ENCODE measurements at places on chromosomes 5 and 9.

DNA sequence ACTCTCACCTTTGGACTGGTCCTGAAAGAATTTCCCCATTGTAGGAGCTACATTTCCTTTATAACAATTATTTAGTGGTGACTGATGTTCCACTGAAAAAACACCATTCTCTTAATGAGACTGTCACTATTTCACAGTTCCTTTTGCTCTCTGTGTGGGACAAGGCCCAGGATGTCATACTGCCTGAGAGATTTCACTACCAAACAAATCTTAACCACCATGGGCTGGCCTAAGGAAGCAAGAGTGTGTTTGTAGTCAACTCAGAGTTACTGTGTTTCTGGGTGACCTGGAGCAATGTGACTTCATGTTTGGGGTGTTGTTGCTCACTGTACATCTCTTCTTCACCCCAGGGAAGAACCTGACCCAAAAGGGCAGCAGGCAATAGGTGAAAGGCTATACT is 50.1 kb upstream of the ZNF608 start:
- DNase-seq: no peak

DNA sequence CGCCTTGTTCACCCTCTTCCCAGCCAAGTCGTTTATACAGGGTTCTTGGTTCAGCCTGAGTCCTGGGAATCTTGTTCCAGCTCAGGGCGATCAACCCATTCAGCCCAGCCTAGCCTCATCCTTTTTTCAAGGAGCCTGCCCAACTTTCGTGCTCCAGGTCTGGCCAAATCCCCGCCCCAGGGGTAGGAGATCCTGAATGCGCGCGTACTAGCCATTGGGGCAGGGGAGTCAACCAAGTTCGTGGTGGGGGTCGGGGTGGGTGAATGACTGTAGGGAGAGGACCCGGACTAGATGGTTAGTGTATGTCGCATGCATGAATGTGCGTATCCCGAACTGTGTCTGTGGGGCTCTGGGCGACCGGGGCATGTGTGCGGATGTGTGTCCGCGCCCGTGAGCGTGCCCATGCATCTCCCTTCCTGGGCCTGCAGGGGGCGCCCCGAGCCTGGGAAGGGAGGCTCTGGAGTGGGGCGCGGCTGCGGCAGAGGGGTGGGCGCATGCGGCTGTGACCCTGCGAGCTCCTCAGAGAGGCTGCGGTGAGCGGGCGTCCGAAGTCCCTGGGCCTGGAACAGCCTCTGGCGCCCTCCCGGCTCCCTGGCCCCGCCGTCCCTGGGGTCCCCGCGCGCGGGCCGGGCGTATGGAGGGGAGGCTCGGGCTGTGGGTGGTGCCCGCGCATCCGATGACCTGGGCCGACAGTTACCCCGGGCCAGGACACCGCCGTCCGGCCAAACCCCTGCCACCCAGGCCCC is 8.7 kb downstream of the CCL21 start:
- peak; percentile 15 for DNase-seq

DNA sequence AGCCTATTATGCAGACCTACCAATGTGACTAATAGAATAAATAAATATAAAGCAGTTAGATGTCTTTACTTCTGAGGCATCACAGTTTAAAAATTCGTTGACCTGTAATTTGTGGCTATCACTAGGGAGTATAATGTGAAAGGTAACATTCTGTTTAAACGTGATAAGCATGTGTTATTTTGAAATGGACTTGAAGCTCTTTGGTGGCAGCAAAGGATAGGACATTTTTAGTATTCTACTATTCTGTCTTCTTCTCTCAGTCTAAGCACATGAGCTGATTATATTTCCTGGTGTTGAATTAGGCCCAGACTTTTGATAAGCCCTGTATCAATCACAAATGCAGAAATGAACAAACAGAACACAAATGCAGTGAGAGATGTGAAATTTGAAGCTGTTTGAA is 974.0 kb upstream of the CDH10 start:
- no peak for DNase-seq

- no peak for DNase-seq
Observed at GRCh38 chr9:92499701-92500100, 17.4 kb upstream of the ASPN start.

DNA sequence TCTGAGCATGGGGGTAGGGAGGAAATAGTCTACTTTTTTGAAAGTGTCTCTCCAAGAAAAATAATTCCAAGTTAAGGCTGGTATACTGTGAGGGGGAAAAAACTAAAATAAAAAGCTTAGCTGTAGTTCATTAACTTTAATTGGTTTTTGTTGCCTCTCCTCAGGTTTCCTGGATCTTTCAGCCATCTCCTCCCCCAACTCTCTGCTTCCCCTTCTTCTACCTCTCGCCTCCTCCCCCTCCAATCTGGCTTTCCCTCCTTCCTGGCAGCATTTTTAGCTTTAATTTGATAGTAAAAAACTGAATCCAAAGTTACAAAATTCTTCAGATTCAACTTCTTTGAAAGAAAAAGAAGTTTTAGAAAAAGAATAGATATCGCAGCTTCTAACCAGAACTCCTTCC is 462.6 kb downstream of the CETN3 start:
- no peak for DNase-seq

DNA sequence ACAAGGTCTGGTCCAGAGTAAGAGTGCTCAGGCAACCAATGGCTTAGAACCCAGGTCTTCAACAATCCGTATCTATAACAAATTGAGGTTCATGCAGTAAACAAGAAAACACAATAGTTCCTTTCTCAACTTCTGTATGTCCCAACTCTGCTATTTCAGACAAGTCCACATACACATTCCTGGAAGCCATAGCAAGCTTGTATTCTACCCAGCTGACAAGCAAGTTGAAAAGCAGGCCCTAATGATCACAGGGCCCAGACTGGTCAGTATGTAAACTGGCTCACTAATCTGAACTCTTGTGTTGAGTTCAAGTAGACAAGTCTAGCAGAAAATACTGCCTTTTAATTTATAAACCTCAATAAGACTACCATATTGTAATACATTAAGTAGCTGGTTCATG is 26.9 kb downstream of the FNIP1 start:
- no peak for DNase-seq

DNA sequence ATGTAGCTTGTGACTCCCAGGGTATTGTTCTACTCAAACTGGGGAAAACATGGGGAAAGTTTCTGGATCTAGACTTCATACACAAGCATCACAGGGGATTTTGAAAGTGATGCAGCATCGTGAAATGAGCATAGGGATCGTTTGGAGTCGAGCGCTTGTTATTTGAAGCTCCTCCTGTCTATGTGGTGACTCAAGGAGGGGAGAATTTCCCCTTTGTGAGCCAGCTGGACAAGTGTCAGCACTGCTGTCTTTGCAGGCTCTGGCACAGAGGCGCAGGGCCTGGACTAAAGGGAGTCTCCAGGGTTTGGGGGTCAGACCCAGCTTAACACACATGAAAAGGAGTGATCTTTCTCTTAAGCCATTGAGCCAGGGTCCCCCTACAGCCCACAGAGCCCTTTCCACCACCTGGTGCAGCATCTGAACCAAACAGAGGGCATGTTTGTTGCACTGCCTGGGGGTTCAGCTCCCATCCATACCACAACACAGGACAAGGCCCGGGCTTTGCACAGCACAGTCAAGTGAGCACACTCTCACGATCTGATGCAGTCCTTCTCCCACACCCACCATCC is 51.0 kb downstream of the IRF1 start:
- DNase-seq: no peak

DNA sequence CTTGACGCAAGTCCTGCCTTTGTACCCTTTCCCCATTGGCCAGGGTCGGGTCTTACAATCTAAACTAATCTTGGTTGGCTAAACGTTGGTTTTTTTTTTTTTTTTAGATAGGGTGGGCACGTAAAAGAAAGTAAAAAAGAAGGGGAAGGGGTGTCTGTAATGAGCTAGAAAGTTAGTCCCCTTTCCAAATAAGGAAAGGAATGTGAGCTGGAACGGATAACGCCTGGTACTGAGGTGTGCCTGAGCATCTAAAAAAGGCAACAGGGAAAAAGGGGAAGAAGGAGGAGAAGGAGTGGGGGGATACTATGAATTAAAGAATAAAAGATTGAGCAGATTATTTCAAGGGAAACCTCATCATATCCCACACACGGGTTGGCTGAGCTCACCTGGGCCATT is 66.2 kb upstream of the IL17B start:
- no peak for DNase-seq

DNA sequence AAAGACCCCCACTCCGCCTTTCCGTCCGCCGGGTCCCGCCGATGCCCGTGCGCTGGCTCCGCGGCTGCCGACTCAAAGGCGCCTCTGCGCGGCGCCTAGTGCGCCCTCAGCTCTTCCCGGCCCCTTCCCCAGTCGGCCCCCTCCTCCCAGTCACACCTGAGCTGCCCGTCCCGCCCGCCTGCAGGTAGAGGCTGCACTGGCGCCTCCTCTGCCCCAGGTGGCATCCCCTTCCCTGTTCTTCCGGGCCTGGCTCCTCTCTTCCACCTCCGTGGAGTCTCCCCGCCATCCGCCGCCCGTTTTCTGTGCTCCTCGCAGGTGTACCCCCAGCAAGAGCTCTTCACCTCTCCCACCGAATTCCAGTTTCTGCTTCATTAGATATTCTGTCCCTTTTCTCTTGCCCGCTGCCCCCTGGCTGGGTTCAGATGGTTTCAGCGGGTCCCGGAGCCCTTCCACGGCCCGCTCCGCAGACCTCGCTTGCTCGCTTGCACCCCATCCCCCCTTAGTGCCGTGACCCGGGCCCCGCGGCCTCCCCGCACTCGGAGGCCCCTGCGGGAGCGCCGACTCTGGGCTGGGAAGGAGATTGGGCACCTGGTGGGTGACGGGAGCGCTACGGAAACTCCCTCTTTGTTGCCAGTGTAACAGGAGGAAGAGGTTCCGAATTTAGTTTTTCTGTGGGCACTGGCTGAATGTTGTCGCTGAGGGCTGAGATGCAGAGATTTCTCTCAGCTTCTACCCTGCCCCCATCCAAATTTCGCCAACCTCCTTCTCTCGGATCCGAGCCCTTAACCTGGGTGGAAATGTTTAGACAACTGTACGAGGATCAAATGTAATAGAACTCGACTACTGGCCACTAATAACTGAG is 809 bp downstream of the SLC44A1 start:
- DNase-seq: no peak

- DNase-seq: no peak
Observed at GRCh38 chr9:17900606-17901005, 321.7 kb downstream of the SH3GL2 start.

- no peak for DNase-seq
Observed at GRCh38 chr9:90894986-90895687, 93.5 kb downstream of the SYK start.

Data from iPS DF 19.7 (cell line).